Fibroblast of upper back skin (primary cell): ENCODE measurements at places on chromosomes 4 and X.

DNA sequence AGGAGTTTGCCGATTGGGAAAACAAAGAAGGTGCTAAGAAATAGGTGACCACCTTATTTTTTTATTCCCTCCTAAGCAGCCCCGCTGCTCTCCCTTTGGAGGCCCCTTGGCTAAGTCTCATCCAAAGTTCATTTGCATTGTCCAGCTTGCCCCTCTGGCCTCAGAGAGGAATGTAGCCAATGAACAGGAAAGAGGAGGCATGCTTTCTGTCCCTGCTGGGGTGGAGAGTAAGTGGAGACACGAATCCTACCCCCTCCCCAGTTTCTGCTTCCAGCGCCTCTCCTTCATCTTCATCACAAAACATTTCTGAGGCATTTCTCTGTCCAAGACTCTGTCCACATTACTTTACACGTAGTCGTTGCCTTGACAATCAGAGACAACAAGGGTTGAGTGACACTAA is 38.7 kb downstream of the NLGN3 start:
- DNase-seq, result no peak

GRCh38 chr4:97404876-97405523 is 738.3 kb downstream of the STPG2 start:
- no peak for DNase-seq

DNA sequence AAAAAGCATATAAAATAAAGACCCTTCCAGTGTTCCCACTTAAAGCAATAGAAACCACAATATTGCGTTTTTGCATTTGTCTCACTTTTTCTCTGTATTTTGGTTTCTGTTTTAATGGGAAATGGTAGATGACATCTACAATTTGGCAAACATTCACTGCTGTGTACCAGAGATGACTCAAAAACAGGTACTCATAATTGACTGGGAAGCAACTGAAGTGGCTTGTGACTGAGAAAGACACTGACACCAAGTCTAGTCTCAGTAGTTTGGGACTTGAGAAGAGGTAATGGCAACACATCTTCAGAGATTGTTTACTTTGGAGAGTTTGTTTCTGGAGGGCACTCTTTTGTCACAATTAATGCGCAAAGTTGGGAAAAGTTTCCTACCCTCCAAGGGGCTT is 42.0 kb downstream of the AREG start:
- no peak for DNase-seq

DNA sequence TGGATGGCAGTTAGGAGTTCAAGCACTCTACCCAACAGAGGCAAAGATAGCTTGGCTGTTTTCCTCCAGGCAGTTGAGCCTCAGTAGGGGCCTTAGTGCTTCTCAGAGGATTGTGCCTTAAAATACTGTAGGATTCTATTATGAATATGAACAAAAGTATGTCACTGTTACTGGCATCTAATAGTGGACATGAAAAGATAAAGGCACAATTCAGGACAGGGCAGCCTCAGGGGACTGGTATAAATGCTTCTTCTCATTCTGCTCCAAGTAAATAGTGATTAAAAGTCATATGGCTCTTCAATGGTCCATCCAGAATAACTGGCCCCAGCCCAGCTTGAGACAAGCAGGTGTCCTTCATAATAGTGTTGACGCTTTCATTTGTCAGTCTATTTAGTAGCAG is 17.7 kb downstream of the COL4A6 start:
- DNase-seq, result no peak

GRCh38 chr4:109649872-109650271 is 53.4 kb downstream of the CASP6 start:
- DNase-seq, result no peak

- no peak for DNase-seq
These were observed 89.3 kb upstream of the PGRMC2 start for GRCh38 chr4:128376958-128377357.

GRCh38 chr4:140789759-140790158 is 33.6 kb upstream of the TBC1D9 start:
- DNase-seq, result peak; percentile 19

GRCh38 chr4:140297221-140297570 is 76.2 kb upstream of the SCOC start:
- DNase-seq, result no peak

DNA sequence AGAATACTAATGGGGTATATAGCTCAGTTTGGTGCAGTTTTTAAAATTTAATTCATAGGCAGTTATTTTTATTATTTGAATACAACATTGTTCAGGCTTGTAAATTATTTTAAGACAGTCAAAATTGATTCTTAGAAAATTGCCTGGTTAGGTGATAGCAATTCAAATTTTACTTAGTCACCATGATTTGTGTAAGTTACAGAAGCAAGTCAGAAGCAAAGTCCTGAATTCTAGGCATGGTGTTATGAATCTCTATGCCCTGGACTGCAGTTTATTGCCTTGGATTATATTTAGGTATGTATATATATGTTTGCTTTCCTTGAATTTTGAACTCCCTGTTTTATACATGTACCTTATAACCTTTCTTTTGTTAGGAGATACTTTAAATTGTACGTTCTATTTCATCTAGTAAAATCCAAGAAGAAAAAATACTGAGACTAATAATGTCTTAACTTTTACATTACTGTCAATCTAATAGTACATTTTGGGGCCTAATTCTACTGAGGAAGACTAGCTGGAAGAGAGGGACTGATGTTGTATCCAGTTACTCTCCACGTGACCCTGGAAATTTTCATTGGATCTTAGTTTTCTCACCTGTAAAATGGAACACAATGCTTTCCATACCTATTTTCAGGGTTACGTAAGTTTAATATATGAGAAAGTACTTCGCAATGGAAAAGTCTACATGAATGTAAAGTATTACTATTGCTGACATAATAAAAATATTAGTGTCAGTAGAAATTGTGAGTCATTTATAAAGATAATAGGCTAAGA is 25.1 kb downstream of the RAPGEF2 start:
- DNase-seq, result no peak

DNA sequence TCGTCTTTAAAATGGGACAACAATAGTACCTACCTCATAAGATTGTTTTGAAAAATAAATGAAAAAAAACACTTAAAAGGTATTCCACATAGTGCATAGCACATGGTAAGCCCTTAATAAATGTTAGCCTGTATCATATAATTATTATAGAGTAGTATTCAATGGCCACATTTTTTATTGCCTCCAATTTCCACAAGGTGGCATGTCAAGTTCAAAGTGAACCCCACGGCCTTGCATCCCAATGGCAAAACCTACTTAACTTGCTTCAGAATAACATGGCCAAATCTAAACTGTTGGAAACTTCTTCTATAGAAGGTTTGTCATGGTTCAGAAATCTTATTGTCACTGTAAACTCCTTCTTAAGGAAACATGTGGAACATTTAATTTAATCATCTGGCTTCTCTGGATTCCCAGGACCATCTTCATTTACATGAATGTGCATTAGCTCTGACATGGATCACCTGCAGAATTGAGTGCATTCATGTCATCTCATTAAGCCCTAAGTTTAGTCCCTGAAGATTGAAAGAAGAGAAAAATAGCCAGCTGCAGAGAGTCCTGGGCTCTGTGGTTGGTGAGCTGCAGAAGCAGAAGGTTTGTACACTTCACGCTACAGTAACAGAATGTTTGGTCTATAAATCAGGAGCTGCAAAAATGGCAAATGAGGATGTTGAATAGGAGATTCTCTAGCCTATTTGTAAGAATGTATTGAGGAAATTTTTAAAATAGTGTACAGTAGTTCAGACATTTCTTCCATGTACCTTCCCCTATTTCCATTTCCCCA is 61.0 kb downstream of the ANXA3 start:
- peak; percentile 61 for DNase-seq

DNA sequence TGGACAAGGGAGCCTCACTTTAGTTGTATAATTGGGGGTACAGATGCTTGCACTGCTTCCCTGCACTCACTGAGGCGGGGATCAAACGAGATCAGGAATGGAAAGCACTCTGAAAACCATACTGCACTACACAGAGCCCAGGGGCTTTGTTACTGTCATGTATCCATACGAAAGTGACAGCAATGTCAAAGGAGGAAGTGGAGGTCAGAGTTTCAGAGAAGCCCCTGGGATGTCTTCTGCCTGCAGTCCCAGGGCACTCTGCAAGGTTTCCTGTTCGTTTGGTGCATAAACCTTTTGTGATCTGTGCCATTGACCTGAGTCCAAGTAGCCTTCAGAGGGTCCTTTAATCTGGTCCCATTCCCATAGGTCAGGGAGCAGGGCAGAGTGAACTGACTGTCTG is 31.2 kb downstream of the RNF175 start:
- DNase-seq, result no peak

DNA sequence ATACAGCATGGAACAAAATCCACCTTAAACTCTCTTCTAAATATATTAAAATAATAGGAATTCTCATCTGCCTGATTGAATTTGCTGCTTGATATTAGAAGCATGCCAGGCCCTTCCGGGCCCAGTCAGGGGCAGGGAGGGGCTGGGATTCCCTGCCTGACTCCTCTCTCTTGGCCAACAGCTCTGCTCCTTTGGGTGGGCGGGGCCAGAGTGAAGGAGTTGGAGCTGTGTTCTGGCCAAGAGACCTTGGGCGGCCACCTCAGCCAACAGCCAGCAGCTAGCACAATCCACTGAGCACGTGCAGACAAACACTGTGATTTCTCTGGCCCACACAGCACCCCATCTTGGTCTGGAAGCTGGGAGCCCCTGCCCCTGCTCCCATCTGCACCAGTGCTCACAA is 140.3 kb downstream of the PJA1 start:
- peak; percentile 50 for DNase-seq

- no peak for DNase-seq
These were observed 6.8 kb upstream of the SHOX start for GRCh38 chrX:623599-624315.

- no peak for DNase-seq
These were observed 1.1 kb downstream of the TMEM131L start for GRCh38 chr4:153466949-153467896.

GRCh38 chr4:70927502-70928137 is 25.5 kb downstream of the MOB1B start:
- DNase-seq, result no peak

DNA sequence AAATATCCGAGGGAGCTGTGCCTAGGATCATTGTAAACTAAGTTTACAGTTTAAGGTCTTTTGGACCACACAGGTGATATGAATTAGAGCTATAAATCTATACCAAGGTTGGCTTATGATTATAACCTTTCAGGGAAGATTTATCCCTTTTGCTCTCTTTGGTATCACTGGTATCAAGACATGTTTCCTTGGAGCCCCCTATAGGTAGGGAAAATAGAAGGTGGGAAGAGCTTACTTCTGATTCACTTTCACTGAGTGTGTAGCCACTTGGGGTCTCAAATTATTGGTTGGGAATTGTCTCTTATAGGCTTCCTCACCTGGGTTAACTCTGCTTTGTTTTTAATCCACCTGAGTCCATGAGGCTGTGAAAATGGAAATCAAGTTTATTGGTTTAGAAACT is 262.1 kb upstream of the NR3C2 start:
- no peak for DNase-seq

GRCh38 chr4:8652181-8653078 is 59.9 kb downstream of the CPZ start:
- no peak for DNase-seq

DNA sequence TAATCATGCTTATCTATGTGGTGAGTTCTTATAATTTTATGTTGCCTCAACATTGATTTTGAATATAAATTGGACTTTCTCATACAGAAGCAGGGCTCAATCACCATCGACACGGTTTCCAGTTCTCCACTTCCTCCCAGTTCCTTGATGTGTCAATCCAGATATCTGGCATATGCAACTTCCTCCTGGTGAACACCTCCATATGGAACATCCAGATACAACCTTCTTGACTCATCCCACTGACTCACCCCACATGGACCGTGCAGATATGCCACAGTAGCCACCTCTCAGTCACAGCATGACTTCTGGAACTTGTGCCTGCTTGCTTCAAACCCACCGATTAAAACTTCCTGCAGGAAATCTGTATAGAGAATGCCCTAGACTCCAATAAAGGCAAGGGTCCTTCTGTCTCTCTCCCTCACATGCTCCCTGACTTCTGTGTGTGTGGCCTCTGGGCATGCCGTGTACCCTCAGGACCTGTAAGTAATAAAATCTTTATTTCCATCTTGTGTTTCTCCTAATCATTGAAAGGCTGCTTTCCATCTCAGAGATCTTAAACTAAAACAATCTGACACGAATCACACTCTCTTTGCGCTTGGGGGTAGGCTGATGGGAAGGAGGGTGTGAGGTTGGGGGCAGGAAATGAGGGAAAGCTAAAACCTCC is 67.0 kb downstream of the HTRA3 start:
- DNase-seq, result peak; percentile 40

DNA sequence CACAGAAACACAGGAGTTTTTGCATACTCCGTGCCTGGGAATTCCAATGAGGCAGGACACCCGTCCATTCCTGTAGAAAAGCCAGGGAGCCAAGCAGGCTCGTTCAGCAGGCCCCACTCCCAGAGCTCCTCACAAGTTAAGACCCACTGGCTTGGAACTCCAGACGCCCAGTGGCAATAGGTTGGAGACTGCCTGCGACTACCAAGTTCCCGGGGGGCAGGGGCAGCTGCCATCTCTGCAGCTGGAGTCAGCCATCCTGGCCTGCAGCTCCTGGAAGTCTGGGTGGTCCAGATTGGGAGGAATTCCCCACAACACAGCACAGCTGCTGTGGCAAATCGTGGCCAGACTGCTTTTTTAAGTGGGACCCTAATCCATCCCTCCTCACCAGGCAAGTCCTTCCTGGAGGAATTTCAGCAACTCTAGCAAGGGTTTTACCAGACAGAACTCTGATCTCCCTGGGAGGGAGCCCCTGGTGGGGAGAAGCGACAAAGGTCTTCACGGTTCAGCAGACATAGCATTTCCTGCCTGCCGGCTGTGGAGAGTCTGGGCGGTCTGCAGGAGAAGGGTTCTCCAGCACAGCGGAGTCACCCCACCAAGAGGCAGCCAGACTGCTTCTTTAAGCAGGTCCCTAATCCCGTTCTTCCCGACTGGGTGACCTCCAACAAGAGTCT is 231.9 kb downstream of the STPG2 start:
- DNase-seq, result no peak

- peak; percentile 84 for DNase-seq
These were observed 418.6 kb upstream of the DIPK2B start for GRCh38 chrX:45619290-45619689.

GRCh38 chr4:95676190-95676589 is 127.4 kb upstream of the UNC5C start:
- no peak for DNase-seq

DNA sequence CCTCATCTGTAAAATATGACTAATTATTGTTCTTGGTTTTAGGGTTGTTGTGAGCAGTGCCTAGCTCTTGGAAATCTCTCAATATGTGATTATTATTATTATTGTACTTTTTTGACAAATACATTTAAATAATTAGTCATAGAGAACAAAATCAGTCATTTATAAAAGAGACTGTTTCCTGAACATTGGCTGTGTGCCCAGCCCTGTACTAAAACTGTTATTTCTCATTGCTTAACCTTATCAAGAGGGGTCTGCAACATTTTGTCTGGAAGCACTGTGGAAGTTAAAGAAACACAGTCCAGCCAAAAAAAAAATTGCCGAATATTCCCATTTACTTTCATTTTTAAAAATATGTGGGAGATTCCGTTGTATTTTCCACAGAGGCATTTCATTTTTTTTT is 989.2 kb upstream of the SLIT2 start:
- DNase-seq, result peak; percentile 2

- DNase-seq, result no peak
These were observed 281.7 kb downstream of the ZNF674 start for GRCh38 chrX:46263494-46263893.

- peak; percentile 33 for DNase-seq
These were observed 93.6 kb downstream of the AFF2 start for GRCh38 chrX:148593987-148594386.
